ENCODE measurements at places on chromosomes 2 and 18.

GRCh38 chr2:233273120-233273519, 21.6 kb downstream of the ATG16L1 start:
- DNase-seq, result no peak

GRCh38 chr18:74945774-74946545, 263.0 kb downstream of the PTGR3 start:
- DNase-seq, result no peak

GRCh38 chr2:17182399-17182798, 335.8 kb downstream of the RAD51AP2 start:
- DNase-seq, result no peak

DNA sequence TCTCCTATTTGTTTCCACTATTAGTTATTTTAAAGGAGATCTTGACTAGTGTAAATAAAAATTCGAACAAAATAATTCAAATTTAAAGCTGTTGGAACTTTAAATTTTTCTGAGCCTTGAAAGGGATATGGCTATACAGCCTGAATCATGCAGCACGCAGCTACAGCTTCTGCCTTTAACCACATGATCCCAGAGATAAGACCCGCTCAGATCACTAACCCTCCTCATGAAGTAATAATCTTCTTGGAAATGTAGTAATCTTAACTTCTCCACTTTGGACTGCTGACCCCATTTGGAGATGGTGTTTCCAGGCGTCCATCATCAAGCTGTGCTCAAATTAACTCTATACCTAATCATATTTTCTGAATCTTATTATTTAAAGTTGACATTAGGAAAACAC, 336.6 kb downstream of the DSC3 start:
- DNase-seq, result no peak

- no peak for DNase-seq
Observed at GRCh38 chr2:238103465-238104225, 3.5 kb downstream of the ESPNL start.

- no peak for DNase-seq
Observed at GRCh38 chr2:38745267-38745666, 5.9 kb downstream of the SRSF7 start.

DNA sequence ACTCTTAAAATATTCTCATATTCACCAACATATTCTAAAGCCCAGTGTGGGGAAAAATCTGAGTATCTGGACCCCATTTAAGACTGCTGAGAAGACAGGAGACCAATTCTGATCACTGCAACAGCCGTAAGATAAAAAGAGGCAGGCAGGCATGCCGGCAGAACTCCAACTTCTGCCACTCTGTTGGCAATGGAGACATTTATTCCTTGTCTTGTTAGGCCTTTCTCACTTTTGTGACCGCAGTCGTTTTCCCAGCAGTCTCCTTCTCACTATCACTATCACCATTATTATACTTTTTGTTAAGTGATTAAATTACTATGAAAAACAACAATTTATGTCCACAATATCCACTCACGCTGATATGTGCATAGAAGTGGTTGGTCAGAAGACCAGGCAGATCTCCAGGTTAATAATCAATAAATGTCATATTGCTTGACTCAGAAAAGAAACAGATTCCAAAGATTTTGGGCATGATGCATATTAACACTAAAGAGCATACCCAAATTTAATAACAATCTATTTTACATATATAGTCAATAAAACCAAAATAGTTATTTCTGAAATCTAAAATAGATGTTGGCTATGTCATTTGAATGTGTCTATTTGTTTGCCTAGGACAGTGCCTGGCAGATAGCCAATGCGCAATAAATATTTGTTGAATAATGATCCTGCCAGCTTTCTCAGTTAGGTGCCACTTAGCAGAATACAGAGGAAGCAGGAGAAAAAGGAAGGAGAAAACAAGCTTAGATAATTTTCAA, 38.2 kb downstream of the SESTD1 start:
- no peak for DNase-seq

GRCh38 chr2:46300406-46300832, 3.2 kb downstream of the EPAS1 start:
- no peak for DNase-seq

- no peak for DNase-seq
Observed at GRCh38 chr2:25276569-25277465, 64.9 kb downstream of the DNMT3A start.

DNA sequence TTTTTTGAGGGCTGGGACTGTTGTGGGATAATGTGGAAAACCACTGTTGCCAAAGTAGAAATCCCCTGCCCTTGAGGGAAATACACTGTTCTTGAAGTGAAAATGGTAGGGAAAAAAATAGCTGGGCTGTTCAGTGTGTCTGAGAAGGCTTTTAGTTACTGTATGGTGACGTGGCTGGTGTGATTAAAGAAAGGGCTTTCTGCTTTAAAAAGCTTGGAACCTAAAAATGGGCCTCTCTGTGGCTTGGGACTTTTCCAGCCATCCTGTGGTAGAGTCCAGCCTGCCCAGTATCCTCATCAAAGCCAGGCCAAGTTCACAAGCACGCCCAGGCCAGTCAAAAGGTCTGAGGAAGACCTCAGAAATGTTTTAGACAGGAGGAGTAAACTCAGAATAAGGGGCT, 6.8 kb downstream of the MGAT5 start:
- no peak for DNase-seq

Data from DMS79 (cell line).